ENCODE measurements at places on chromosomes 6 and 20.
A peak's percentile ranks its signal among the peaks of the same experiment; 100 is the strongest.

GRCh38 chr6:87436435-87436834 is 28.7 kb downstream of the CFAP206 start:
- peak; percentile 59 for DNase-seq

- no peak for DNase-seq
Measured at GRCh38 chr6:8131265-8131897, 29.0 kb upstream of the EEF1E1 start.

- DNase-seq = no peak
Measured at GRCh38 chr6:73644941-73645591, 8.7 kb downstream of the SLC17A5 start.

DNA sequence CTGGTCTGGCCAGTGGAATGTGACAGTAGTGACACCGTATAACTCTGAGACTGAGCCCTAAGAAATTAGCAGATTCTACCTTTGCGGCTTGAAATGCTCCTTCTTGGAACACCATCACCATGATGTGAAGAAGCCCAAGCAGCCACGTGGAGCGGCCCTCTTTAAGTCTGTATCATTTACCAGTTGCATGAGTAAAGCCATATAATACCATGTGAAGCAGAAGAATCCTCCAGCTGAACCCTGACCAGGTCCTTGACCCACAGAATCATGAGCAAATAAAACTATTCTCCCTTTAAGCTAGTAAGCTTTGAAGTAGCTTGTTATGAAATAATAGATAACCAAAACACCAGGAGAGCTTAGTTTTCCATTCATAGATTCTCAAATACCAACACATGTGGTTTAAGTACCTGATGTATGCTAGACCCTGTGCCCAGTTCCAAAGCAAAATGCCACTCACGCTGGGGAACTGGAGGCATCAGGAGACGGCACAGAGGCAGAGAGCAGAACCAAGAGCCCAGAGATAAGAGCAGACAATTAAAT is 56.8 kb upstream of the SLC32A1 start:
- no peak for DNase-seq

DNA sequence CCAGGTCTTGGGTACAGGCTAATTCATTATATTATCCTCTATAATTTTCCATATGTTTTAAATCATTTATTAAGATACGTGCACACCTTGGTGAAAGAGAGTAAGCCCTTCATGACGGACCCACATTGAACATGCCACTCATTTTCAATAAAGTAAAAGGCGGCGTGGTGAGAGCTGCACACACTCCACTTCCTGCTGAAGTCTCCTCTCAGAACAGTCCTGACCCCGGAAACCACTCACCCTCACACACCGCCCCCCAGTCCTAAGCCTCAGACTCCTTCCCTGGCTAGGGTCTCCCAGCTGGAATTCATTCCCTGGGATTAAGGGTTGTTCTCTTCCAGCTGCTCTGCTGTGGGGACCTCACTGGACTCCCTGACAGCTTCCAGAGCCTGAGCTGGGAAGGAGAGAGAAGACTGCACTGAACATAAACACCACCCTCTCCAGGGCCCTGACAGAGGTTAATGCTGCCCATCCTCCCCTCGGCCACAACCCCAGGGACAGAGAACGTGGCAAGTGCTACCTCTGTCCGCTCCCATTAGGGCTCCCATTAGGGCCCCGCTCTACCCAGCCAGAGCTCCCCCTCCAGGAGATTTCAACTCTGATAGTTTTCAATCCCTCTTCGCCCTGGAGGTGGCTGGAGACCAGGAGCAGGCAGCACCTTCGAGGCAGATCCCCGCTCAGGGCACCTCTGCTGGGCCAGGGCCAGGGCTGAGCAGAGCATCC is 24.8 kb downstream of the GRM4 start:
- DNase-seq = no peak

DNA sequence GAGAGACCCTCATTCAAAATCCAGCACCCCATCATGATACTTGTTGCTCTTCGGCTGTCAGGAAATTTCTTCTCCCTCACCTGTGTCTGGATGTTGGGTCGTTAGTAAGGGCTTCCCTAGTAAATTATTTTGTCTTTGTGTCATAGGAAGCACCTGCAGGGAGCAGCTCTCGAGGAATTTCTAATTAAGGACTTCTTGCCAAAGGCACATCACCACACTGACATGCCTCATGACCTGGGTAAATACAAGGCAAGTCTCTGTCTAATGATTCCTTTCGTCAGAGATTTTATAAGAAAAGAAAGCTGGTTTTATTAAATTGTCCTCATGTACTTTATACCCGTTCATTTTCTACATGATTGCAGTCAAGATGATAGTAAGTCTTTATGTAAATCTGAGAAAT is at the start of gene NOX3:
NOX3 (minus strand) TSS at position 74 of the 400 bp plus-strand sequence; CDS start at position 35, 39 bp downstream.
- no peak for DNase-seq

GRCh38 chr6:37289931-37290330 is 32.0 kb upstream of the TMEM217 start:
- DNase-seq = peak; percentile 28

- no peak for DNase-seq
Measured at GRCh38 chr20:38249536-38250310, 10.8 kb downstream of the KIAA1755 start.

GRCh38 chr20:31811796-31812728 is 7.1 kb upstream of the MYLK2 start:
- DNase-seq = no peak

DNA sequence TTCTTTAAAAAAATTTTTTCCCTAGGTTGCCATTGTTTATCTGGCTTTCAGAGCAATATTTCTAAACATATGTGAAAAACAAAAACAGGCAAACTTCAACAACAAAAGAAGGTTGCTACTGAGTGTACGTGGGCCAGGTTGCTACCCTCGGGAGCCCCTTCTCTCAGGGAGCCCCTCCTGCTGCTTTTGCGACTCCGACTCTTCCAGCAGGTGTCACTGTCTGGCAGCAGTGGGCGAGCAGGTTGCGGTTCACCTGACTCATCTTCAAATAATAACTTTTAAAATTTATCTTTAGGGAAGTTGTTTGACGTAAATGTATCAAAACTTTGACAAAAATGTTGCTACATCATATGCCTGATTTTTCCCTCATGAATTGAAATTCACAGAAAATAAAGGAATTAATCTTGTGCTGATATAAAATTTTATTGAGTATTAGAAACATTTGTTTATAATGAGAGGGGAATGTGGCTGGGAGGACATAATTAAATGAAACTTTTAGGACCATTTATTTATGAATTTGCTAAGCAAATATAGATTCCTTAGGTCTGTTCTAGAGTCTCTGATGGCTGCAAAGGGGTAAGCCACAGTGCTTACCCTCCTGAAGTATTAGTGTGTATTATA is 138.8 kb downstream of the HIVEP1 start:
- no peak for DNase-seq

- no peak for DNase-seq
Measured at GRCh38 chr20:48708630-48709029, 119.2 kb downstream of the PREX1 start.

GRCh38 chr6:21271428-21272155 is 322.0 kb upstream of the SOX4 start:
- no peak for DNase-seq

- DNase-seq = no peak
Measured at GRCh38 chr6:148570456-148570855, 176.4 kb upstream of the UST start.

- DNase-seq = no peak
Measured at GRCh38 chr6:22468256-22468965, 101.0 kb upstream of the HDGFL1 start.

All from CD8-positive, alpha-beta memory T cell (primary cell).